ENCODE measurements at places on chromosomes 7 and 10.

- no peak for DNase-seq
Observed at GRCh38 chr7:149238051-149238450, 1.4 kb upstream of the ZNF212 start.

- no peak for DNase-seq
Observed at GRCh38 chr7:127905491-127906330, 125.5 kb downstream of the LRRC4 start.

GRCh38 chr10:73881221-73881919 lies 7.0 kb upstream of the CAMK2G start:
- no peak for DNase-seq

- no peak for DNase-seq
Observed at GRCh38 chr10:30974773-30975415, 56.8 kb downstream of the ZNF438 start.

DNA sequence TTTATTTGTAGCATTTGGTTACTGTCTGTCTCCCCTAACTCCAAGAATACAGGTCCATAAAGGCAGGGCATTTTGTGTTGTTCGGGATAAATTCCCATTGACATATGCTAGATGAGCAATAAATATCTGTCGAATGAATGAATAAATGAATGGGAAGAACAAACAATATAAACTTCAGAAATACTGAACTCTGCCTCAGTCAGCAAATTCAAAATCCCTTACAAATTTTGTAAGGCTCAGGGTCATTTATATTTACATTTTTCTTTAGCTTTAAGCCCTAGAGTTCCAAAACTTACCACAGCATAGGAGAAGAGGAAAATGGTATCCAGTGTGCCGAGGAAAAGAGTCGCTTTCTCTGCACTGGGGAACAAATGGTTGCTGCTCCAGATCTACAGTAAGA lies 29.0 kb downstream of the SLC37A3 start:
- no peak for DNase-seq

GRCh38 chr10:29841724-29842649 lies 207.2 kb upstream of the SVIL start:
- no peak for DNase-seq

DNA sequence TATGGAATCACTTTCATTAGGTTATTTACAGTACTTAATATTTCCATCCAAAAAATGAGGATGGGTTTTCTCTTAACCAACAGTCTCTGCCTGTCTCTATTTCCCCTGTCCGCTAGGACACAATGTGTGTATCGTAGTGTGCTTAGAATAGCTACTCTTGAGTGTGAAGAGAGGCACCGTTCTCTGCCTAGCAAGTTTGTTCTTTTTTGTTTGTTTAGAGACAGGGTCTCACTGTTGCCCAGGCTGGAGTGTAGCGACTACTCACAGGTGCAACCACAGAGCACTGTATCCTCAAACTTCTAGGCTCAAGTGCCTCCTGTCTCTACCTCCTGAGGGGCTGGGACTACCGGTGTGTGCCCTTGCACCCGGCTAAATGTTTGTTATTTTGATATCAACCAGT lies 121.9 kb downstream of the ANK3 start:
- no peak for DNase-seq

DNA sequence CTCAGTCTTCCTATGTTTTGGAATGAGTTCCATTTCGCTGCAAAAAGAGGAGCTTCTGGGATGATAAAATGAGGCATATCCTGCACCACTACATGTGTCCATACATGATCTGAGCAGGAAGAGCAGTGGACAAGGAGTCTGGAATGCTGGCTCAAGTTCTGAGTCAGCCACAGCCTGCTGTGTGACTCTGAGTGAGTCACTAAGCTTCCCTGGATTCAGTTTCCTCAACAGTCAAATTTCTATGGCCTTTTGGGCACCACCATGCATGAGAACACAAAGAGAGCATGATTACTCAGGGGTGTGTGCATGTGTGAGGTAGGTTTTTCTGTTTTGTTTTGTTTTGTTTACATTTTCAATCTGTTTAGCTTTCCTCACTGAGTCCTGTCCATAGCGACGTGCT lies 254.6 kb downstream of the ANKRD30A start:
- DNase-seq: no peak

DNA sequence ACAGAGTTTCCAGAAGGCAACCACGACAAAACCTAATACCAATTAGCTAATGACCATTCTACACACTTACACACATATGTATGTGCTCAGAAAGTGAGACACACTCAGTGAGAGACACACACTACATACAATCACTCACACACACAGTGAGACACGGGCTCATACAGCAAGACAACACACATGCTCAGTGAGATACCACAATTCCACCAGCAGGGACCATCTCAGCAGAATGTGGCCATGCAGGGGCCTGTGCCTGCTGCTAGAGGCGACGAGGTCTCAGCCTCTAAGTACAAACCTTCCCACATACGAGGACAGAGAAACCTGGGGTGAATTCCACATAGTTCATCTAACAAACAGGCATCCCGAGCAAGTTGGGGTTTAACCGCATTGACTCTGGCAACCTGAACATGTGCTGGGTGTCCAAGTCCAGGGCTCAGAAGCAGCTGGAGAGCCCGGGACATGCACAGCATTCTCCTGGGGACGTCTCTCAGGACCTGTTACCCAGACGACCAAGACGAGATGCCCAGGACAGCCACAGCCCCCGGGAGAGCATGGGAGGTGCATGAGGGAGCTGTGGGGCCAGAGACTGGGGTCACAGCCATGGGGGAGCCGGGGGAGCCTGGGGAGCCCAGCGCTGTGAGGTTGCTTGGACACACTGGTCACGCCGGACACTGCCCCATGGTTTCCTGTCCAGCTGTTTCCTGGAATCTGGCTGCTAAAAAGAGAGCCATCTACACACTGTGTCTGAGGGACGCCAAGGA lies 523.6 kb downstream of the PTPRN2 start:
- no peak for DNase-seq

GRCh38 chr10:78616125-78616695 lies 452.6 kb upstream of the ZMIZ1 start:
- no peak for DNase-seq

DNA sequence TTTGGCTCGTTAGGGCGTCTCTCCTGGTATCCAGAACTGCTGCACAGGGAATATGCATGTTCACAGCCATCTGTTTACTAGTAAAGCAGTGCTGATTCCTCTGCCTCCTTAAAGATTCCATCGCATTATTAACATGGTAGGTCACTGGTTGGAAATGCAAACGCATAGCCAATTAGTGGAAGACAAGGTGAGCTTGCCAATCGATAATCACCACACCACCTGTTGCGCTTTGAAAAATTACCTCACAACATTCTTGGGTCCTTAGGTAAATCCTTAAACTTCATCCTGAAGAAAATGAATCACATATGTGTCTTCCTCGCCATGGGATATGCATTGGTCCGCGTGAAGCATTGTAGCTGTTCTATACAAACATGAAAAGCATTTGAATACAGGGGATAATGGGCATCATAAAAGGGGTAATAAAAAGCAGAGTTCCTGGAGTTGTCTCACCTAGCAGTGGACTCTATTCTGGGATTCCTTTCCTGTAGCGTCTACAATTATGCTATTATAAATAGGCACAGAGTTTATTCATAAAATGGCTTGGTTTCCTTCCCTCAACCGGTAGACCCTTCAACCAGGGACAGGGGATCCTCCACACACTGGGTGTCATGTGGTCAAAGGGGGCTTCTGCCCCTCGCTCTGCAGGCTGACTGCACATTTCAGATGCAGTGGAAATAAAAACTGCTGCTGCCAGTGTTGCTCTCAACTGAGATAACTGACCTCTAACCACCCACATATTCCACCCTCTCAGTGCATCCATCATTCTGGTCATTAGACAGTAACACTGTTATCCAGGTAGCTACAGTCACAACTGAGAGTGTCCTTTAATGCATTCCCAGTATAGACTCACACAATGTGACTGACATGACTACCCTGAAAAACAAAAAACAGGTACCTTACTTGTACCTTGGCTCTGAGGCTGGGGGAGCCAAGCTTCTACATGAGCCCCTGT lies 389.2 kb upstream of the NFE2L3 start:
- no peak for DNase-seq

DNA sequence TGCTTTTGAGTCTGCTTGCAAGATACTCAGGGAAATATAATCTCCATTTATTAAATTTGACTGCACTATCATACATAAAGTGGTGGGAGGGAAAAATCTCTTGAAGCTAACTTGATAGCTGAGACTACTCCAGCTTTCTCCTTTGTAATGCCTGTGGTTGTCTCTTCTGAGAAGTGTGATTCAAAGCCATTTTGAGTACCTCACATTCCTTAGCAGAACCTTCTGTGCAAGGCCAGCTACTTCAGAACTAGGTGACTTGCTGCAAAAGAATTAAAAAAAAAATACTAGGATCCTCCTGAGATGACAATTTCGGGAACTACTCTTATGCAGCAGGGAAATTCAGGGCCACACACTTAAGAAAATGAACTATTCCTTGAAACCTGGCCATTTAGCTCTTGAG lies 294.8 kb downstream of the MDFIC start:
- no peak for DNase-seq

DNA sequence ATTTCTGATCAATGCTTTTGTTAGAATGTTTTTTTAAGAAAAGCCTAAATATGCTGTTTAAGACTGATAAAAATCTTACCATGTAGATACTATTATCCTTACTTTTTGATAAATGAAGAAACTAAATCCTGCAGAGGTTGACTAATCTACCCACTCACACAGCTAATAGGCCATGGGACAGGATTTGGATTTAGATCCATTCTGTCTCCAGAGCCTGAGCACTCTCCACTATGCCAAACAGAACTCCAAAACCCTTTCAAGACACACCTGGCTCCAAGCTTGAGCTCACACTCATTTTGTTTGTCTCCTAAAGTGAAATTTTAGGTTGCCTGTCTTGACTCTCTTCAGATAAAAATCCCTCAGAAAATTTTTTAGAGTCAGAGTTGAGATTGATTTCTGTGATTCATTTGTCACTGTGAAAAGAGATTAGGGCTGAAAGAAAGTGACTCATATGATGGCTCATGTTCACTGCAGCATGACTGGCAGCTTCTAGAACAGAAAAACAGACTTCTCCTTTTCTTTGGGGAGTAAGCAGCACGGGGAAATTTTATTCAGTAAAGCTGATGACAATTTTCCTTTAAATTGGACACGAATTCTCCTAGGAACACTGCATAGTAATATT lies 132.3 kb upstream of the POT1 start:
- peak; percentile 26 for DNase-seq

DNA sequence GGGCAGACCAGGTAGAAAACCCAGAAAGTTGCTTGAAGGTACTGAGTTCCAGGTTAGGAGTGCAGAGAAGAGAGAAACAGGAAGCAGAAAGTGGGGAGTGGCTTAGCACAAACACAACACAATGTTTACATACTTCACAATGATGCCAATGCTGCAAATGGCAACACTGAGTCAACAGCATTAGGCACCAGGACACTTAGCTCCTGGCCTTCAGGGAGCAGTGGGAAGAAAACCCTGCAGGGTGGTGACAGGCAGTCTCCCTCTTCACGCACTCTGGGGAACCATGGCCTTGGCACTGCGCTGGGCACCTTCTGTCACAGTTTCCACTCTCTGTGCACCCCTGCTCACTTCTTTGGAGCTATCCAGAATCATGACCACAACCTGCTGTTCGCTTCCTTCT lies 7.3 kb downstream of the ICA1 start:
- DNase-seq: no peak

DNA sequence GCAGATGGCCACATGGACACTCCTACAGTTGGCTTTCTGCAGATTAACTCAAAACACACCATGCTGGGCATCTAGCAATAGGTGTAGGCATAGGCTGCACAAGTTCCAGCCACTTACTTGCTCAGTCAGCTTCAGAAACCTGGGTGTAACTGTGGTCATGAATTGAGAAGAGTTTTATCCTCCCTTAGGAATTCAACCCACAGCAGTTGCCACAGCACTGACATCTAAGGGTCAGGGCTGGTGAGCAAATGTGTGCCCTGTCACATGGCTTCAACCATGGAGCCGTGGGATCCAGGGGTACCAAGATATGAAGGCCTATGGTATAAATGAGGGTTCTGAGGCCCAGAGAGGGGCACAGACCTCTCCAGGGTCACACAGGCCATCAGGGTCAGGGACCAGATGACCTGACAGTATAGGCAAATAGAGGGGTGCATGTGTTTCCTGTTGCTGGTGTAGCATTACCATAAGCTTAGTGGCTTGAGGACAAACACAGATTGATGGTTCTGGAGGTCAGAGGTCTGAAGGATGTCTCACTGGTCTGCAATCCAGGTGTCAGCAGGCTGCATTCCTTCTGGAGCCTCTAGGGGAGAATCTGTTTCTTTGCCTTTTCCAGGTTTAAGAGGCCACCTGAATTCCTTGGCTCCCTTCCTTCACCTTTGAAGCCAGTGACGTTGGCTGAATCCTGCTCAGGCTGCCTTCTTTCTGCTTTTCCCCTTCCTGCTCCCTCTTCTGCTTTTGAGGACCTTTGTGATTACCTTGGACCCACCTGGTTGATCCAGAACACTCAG lies 24.1 kb downstream of the MINDY4 start:
- no peak for DNase-seq

DNA sequence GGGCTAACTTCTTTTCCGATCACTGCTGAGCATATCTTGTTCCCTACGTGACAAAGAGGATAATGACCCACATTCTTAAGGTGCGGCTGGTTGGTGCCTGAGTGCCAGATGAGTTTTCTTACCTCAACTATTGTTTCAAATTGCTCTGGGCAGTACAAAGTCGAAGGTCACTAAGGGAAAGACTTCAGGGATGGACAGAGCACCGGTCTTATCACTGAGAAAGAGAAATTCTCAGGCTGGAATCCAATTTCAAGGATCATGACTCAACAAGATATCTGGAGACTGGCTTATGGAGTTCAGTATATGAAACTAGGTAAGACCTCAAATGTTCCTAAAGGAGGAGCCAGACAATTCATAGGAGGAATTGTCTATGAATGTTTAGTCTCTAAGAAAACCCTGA lies 780.3 kb downstream of the SUGCT start:
- DNase-seq: no peak

- DNase-seq: no peak
Observed at GRCh38 chr7:80644054-80644453, 5.6 kb downstream of the CD36 start.

DNA sequence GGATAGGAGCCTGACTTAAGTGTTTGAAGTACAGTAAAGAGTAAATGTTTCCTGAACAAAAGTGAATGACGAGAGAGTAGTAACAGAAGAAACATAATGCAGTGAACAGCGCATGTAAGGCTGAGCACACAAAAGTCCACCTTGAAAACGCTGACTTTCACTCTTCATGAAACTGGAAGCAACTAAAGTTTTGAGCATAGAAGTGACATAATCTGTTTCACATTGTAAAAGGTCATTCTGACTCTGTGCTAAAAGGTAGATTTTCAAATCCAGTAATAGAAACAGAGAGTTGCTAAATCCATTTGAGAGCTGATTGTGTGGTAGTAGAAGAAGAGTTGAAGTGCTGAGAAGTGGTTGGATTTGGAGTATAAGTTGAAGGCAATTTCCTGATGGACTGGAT lies 1037.0 kb downstream of the CNTNAP2 start:
- DNase-seq: no peak

- DNase-seq: no peak
Observed at GRCh38 chr7:32921896-32922295, 30.3 kb upstream of the KBTBD2 start.

GRCh38 chr7:157274991-157275427 lies 61.8 kb upstream of the DNAJB6 start:
- no peak for DNase-seq

- DNase-seq: no peak
Observed at GRCh38 chr7:151894111-151895007, 17.4 kb upstream of the PRKAG2 start.

GRCh38 chr10:57983281-57983791 lies 284.4 kb downstream of the IPMK start:
- DNase-seq: peak; percentile 55

- DNase-seq: no peak
Observed at GRCh38 chr7:323410-323809, 33.4 kb downstream of the FOXL3 start.

GRCh38 chr7:52838981-52839411 lies 196.4 kb upstream of the POM121L12 start:
- DNase-seq: no peak

- DNase-seq: no peak
Observed at GRCh38 chr7:107563081-107563774, 492 bp downstream of the COG5 start.
